ENCODE measurements at places on chromosomes 7 and 10. TPM values are rescaled to one million over a fixed set of nuclear protein-coding genes. Genes with fewer than 3 reads are reported as not detected.

DNA sequence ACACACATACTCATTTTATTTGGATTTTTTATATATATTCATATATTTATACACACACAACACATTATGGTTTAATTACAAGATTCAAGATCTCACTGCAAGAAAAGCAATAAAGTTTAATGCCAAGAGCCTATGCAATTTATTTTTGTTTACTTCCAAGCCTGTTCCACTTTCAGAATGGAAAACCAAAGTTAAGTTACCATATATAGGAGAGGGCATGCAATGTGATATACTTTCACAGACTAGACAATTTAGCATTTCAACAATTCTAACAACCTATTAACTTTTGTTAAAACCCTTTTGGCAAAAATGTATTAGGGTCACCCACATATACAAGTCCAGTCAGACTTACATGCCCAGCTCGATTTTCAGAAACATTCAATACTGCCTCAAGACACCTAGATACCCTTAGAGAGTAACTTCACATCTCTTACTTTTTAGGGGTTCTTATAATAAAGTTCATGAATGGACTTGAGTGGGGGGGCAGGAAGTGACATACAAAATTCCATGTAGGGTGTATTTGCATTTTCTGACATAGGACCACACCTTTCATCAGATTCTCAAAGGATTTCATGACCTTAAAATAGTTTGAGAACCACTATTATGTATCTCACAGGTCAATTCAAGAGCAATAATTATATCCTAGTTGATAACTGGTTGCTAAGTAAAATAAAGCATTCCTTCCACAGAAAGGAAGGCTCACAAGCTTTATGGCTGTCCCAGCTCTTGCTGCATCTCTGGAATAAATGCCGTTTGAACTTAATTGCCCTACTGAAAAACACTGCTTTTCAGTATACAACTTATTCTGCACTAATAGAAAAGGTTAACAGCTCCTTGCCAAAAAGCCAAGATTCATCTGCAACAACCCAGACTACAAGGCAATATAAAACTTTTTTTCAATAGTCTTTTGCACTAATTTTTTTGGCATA is 2.5 kb downstream of the P4HA1 start:
- DNase-seq = no peak

GRCh38 chr10:26798298-26798697 is 62.5 kb downstream of the ABI1 start:
- no peak for DNase-seq

- no peak for DNase-seq
Observed at GRCh38 chr10:1299041-1299726, 243.0 kb downstream of the WDR37 start.

GRCh38 chr7:15094989-15095388 is 192.4 kb upstream of the DGKB start:
- DNase-seq = no peak

DNA sequence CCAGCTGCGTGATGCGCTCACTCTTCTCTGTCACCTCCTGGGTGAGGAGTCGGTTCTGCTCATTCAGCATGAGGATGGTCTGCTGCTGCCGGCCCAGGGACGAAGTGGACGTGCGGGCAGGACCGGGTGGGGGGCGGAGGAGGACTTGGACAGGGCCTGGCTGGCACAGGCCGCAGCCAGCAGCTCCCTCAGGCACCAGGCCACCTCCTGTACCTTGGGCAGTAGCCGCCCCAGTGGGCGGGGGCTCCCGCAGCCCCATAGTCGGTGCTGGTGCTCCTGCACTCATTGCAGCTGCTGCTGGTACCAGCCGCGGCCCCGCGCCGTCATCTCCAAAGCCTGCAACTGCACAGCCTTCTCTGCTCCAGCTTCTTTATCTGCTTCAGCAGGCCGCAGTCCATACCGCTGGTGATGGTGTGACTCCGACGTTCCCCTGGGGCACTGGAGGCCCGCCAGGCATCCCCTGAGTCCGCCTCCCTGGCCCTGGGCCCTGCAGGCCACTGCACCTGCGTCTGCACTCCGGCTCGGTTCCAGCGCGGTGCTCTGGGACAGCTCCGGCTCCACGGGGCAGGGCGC is 884.9 kb upstream of the ZNF722 start:
- no peak for DNase-seq

DNA sequence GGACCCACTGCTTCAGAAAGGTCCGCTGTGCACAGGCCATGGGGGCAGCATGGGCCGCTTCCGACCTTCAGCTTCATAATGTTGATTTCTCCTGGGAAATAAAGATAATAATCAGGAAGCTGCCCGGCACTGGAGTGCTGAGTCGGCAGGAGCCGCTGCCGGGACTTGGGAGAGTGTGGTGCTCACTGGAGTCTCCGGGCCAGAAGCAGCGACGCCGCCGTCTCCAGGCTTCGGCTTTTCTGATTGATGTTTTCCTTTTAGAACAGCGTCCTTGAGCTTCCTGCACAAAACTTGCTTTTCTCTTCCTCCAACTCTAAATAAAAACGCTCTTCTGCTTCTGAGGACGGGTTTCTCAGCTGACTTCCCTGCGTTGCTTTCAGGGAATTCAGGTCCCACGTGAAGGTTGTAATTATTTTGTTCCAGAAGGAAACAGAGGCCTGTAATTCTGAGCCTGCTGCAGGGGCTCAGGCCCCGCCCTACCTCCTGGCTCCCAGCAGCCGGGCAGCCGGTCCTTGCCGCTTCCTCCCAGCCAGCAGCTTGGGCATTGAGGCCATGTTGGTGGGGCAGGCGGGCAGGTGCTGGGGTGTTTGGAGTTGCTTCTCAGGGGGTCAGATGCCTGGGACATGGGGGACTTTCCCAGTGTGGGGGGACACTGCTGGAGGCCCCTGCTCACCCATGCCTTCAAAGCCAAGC is 14.7 kb downstream of the PWWP2B start:
- DNase-seq = no peak

DNA sequence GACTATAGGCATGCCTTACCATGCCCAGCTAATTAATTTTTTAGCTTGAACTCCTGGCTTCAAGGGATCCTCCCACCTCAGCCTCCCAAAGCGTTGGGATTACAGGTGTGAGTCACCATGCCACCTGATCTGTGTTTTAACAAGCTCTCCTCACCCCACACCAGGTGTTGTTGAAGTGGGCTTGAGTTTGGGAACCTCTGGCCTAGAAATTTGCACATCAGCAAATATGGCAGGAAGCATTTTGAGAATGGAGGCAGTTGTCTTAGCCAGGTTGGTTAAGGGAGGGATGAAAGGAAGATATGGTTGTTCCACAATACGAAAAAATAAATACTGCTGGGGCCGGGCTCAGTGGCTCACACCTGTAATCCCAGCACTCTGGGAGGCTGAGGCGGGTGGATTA is 433.1 kb downstream of the TYW1 start:
- DNase-seq = no peak

DNA sequence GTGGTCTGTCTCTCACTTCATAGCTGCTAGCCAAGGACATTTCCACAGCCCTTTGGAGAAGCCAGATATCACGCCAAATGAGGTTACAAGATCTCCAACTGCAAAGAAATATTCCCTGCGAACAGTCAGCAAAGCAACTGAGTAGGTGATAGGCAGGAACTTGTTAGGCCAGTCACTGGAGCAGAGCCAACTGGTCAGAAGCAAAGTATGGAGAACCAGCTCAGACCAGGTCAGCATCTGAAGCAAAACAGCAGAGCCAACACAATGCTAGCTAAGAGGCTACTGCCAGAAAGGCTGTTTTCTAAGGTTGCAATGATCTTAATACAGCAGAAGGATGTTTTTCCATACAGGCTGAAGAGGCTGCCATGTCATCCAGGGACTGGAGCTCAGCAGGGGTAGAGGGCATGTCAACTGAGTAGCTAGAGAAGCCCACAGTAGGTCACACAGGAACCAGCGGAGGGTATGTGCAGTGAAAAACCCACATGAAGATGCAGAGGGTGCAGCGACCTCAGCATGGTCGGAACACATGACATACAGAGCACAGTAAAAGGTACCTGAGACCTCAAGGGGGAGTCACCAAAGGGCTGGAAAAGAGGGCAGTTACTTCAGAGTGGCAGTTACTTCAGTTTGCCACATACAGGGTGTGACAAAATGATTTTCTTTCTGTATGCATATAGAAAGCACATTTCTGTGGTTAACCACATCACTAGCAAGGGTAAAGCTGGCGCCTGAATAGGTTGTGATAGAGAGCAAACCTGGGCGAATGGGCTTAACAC is 8.9 kb downstream of the SEC31B start:
- DNase-seq = no peak

GRCh38 chr7:70578131-70578530 is 553.8 kb upstream of the GALNT17 start:
- no peak for DNase-seq

The TAS2R3 gene
- total RNA-seq = 5.2 TPM

The ZDHHC4 gene
- 36.2 TPM for total RNA-seq

The CRPPA gene
- 2.4 TPM for total RNA-seq

The FAM237B gene
- total RNA-seq = not detected

The EVX1 gene
- total RNA-seq = not detected

Data from aorta (tissue), 5 donors.